ENCODE measurements at places on chromosomes 5 and 9.
A peak's percentile ranks its signal among the peaks of the same experiment; 100 is the strongest.

DNA sequence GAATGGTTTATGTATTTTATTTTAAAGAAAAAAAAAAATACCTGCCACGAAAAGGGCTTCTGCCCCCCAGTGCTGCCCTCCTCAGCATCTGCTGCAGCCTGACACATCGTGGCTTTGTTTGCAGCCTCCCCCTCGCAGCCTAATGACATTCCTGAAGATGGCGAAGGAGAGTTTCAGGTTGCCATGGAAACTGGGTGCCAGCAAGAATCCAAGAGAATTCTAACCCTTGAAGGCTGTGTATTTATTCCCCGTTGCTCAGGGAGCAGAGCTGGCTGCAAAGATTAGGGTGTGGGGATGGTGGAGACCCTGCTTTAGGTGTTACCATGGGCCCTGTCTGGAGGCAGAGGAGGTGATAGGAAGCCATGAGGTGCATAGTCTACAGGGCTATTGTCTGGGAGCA is 126.6 kb downstream of the NSG2 start:
- DNase-seq = no peak

DNA sequence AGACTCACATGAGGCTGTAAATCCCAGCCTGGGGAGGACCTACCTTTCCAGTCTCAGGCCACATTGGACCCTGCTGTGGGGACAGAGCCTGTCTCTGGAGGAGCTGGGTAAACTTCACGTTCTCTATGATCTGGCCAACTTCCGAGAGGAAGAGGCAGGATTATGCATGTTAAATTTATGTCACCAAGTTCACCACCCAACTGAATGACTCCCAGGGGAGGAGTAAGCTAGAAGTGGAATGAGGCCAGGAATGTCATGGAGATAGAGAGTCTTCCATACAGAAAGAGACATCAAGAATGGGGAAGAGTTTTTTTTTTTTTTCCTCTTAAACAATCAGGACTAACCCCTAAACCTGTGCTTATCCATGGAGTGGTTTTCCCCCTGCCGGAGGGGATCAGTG is 90.3 kb upstream of the PALM2AKAP2 start:
- DNase-seq = no peak

- DNase-seq = peak; percentile 72
Measured at GRCh38 chr9:96449523-96449844, 485 bp upstream of the HABP4 start.

GRCh38 chr5:104757915-104758314 is 1195.3 kb upstream of the NUDT12 start:
- no peak for DNase-seq

DNA sequence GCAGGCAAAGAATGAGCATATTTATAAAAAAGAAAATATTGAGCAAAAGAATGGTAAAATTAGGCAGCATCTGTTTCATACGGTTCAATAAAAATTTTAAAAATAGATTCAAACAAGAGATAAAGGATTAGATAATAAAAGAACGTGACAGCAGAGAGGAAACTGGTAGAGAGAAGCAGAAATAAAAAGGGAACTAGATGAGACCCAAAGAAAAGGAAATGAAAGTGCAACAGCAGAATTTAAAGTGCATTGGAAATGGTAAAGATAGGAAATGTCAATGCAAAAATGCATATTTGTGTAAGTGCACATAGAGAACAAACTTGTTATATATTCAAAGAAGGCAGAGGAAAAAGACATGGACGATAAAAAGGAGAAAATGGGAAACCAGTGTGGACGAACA is 70.2 kb downstream of the SUSD1 start:
- DNase-seq = no peak

GRCh38 chr5:90865180-90865579 is 306.6 kb downstream of the ADGRV1 start:
- DNase-seq = no peak

DNA sequence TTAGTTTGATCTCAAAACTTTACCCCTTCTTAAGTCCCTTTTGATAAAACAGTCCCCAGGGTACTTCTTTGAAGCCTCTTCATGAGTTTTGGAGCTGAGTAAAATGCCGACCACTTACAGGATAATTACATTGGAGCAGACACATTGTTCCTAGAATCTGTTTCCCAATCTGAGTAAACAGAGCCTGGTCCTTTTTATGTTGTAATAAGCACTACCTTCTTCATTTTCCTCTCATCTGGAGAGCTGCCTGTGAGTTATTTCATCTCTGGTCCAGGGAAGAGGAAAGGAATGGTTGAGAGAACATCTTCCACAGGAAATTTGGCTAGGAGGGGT is 26.3 kb upstream of the GALNT10 start:
- DNase-seq = no peak

- no peak for DNase-seq
Measured at GRCh38 chr9:35952526-35953191, 5.3 kb downstream of the OR2S2 start.

DNA sequence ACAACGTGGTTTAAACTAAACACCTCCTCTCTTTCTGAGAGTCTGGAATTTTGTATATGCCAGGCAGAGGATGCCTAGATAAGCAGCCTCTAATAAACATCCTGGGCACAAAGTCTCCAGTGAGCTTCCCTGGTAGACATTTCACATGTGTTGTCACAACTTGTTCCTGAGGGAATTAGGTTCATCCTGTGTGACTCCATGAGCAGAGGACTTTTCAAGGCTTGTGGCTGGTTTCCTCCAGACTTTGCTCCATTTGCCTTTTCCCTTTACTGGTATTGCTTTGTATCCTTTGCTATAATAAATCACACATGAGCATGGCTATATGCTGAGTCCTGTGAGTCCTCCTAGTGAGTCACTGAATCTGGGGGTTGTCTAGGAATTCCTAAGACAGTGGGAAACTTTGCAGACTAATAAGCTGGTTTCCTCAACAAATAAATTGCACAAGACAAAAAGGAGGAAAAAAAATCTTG is 77.4 kb downstream of the NR2F1-AS1 start:
- DNase-seq = no peak

GRCh38 chr5:126354858-126355731 is 68.1 kb upstream of the GRAMD2B start:
- no peak for DNase-seq

DNA sequence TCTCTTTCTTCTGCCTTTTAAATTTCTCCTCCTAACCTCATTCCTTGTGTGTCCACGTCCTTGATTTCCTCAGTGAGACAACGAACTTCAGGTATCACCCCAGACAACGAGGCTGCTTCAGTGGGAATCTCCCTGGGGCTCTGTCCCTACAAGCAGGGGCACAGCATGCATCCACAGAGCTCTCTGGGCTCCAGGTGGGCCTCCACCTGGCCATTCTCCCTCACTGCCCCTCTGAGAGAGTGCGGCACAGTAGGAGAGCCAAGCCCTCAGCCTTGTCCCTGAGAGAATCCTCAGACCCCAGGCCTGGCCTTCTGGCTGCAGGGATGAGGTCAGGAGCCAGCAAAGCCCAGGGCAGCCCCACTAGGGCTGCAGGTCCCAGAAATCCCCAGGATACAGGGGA is 105.3 kb downstream of the LHFPL2 start:
- no peak for DNase-seq

Measured in NCI-H1694 treated with DMSO at 0.1 percent for 48 hours (cell line).